ENCODE measurements at places on chromosomes 4 and X.

DNA sequence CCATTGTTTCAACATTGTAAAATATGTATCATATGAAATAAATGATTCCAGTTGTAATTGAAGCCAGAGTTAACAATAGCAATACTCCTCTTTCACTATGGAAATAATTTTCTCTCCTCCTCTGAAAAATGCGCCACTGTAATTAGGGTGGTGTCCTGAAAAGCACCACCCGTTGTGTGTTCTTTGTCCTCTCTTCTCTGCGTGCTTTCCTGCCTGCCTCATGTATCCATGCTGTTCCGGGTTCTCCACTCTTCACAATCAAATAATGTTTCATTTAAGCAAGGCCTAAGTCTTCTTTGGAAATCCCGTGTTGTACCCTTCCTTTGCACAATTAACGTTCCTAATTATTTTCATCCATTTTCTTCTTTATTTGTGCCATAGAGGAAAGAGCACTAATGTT lies 293.3 kb downstream of the ADGRL3 start:
- DNase-seq = no peak

GRCh38 chr4:177574446-177574845 lies 132.2 kb upstream of the AGA start:
- peak; percentile 7 for DNase-seq

DNA sequence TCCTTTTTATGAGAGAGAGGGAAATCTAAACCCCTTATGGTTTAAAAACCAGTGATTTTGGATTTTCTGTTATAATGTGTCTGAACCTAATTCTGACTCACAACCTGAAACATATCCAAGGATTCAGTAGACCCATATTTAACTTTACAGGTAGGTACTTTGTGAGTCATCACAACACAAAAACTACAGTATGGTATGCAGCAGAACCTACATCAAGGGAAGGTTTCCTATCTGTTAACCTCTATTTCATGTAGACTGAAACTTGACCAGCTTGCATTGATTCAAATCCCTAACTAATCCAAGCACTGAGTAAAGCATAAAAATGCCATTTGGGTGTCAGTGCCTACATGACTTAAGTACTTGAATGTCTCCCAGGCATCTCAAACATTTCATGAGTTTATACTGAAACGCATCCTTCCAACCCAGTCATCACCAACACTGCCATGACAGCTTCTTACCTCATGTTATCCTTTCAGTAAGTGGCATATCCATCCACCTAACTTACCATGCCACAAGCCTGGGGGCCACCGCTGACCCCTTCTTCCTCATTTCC lies 4.3 kb upstream of the ARHGAP10 start:
- DNase-seq = no peak

DNA sequence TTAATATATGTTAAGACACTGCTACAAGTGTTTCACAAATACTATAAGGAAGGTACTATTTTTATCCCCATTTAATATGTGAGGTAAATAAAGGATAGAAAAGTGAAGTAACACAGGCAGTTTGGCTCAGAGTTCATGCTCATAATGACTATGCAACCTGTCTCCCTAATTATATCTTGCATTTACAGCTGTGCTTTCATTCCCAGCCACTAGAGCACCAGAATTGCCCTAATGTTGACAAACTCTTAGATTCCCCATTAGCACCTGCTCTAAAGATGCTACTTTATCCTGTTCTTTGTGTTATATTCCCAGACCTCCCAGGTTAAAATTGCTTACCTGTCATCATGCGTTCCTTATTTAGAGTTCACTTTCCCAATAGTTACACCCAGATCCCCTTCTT lies 833.6 kb downstream of the CCSER1 start:
- DNase-seq = no peak

- DNase-seq = peak; percentile 97
Measured at GRCh38 chr4:24117975-24118374, 228.1 kb upstream of the PPARGC1A start.

DNA sequence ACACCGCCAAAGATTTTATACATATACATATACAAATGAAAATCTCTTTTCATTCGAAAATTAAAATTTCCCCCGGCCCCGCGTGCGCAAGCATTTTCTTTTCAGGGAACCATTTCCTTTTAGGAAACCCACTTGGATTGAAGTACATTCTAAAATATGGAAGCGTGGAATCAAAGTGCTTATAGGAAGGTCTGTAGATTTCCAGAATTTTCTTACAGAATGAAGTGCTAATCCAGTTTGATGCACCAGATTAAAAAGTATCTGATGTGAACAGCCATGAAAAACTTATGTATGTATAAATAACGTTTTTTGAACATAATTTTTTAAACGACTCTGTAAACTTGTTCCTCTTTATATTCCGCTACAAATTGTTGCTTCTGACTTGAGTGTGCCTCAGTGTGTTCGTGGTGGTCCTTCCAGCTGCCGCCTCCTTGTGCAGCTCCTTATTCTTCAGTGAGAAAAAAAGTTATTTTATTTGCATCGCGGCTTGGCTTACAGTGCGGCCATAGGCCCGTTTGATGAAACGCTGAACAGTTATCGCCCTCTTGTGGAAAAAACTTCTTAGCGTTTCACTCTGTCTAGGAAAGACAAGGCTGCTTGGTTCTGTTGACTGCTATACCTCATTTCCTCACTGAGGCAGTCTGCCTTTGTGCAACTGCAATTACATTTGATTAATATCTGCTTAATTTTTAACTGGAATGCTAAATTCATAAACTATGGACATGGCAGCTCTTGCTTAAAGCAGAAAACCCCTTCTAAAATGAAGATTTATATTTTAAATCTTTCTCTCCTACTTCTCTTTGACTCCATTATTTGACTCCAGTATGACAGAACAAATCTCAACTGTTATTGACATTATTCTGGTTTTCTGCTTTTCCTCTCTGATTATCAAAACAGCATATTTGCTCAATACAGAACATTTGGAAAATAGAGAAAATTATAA lies 4.7 kb upstream of the NKX6-1 start:
- DNase-seq = peak; percentile 66

DNA sequence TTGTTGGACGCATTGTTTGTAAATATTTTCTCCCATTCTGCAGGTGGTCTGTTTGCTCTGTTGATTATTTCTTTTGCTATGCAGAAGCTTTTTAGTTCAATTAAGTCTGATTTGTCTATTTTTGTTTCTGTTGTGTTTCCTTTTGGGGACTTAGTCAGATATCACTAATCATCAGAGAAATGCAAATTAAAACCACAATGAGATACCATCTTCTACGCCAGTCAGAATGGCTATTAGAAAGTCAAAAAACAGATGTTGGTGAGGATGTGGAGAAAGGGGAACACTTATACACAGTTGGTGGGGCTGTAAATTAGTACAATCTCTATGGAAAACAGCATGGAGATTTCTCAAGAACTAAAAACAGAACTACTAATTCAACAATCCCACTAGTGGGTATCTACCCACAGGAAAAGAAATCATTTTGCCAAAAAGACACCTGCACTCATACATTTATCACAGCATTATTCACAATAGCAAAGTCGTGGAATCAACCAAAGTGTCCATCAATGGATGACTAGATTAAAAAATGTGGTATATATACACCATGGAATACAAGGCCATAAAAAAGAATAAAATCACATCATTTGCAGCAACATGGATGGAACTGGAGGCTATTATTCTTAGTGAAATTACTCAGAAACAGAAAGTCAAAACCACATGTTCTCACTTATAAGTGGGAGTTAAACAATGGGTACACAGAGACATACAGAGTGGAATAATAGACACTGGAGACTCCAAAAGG lies 8.1 kb downstream of the COQ2 start:
- DNase-seq = no peak

GRCh38 chr4:75422998-75423397 lies 91.2 kb downstream of the RCHY1 start:
- DNase-seq = no peak

GRCh38 chr4:8239226-8239625 lies 30.3 kb upstream of the HTRA3 start:
- DNase-seq = no peak

DNA sequence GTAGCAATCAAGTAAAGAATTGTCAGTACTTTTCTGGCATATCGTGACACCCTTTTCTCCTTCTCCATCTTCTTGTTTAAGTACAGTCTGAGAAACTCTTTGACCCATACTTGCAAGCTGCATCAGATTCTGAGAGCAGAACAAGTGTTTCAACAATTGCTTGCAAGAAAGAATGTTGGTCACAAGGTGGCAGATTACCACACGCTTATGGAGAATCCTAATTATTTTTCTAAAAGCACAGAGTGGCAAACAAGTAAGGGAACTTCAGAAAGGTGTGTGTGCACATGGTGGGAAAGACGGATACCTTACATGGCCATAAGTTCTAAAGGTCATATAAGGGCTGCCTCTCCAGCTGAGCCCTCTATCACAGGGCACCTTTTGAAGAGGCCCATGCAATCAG lies 136.4 kb upstream of the FGF13 start:
- DNase-seq = peak; percentile 20

GRCh38 chr4:47933840-47934239 lies 19.5 kb upstream of the NFXL1 start:
- peak; percentile 33 for DNase-seq

DNA sequence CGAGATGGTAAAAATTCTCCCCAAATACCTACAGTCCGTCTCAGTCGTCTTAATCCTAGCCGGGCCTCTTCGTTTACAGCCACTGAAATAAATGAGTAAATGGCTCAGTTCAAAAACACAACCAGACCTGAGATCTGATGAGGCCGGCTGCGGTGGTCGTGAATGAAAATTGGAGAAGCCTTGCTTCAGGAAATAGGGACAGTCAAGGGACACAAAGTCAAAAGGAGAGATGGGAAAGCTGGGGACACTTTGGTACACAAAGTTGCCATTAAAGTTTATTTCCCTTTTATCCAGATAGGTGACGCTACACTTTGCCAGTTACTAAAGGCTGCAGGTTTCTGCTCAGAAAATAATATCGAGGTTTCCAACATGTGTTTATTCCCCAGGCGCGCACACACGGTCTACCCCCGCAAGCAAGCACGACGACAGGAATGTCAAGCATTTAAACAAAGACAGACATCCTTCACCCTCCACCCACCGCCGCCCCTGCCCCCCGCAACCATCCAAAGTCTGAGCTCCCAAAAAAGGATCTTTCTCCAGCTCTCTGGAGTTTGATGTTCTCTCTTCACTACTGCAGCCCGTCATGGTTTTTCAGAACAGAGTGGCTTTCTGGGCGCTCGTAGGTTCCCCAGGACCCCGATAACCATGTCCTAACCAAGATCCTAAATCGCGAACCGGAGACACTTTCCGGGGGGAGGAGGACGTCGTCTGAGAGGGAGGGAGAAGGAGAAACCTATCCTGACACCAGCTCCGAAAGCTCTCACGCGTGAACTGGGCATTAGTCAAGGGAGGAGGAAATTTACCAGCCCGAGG lies 1.3 kb upstream of the PCDH7 start:
- peak; percentile 61 for DNase-seq

DNA sequence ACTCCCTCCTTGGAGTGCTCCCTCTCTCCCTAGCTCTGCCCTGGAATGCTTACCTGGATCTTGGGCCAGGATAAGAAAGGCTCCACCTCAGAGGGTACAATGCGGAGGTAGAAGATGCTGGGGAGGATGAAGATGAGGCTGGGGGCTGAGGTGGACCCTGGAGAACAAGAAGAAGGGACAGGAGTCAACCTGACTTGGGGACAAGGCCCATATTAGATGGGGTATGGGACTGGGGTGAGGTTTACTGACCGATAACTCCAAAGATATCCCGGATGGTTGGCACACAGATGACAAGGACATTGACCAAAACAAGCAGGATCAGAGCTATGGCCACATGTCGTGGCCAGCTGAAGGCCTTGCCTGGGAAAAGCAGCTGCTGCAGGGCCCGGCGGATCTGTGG lies 10.6 kb downstream of the SLC38A5 start:
- no peak for DNase-seq

- no peak for DNase-seq
Measured at GRCh38 chr4:61359301-61359700, 159.2 kb downstream of the ADGRL3 start.

DNA sequence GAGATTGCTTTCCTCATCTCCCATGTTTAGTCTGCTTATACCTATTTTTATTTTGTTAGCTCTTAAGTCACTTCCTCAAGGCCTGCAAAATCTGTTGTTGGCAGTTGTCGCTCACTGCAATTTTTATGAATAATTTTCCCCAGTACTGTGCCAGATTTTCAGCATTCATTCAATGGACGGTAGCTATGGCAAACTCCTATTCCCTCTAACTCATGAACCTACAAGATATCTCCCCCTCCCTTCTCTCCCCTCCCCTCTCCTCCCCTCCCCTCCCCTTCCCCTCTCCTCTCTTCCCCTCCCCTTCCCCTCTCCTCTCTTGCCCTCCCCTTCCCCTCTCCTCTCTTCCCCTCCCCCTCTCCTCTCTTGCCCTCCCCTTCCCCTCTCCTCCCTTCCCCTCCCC lies 160.4 kb downstream of the FRAS1 start:
- DNase-seq = no peak

DNA sequence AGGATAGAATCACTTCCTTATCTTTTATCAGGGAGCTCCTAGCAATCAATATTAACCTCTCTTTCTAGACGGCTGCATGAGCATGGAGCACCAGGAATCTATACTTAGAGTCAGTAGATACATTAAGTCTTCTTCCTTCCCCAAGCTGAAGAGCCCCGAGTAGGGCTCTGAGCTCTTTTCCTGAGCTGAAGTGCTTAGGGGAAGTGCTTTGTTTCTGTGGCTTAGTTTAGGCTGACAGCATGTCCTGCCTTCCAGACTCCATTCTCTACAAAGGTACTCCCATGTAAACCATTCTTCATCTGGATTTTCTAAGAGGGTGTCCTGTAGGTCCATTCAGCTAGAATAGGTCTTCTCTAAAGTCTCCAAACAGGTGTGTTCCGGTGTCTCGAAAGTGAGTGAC lies 127.5 kb upstream of the AFF2 start:
- no peak for DNase-seq

DNA sequence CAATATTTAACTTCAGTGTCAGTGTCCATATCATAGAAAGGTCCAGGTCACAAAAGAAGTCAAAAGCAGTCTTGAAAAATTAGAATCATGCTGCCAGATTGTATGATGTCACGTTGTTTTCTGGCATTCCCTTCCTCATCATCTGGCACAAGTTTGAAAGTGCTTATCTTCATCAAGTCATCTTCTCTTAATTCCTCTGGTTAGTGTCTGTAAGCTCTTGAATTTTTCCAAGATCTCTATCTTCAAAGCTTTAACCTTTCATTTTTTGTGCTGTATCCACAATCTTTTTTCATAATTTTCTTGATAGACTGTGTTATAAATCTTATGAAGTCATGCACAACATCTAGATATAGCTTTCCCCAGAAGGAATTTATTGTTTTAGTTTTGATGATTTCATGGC lies 682.7 kb upstream of the AADAT start:
- DNase-seq = no peak

DNA sequence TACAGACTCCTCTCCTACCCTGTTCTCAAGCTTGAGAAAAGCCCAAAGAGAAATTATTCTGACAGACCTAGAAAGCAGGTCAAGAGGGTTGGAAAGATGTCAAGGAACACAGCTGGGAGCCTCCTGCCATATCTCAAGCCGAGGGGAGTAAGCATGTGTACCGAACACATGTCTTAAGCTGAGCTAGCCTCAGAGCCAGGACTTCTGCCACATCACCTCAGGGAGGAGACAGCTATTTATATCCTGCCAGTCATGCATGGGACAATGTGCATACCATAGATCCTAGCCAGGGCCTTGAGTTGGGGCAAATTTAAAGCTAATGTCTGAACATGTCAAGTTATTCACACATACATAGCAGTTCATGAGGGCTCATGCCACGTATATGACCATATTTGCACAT lies 11.8 kb downstream of the TMEM31 start:
- peak; percentile 66 for DNase-seq

GRCh38 chrX:135416546-135416945 lies 5.2 kb upstream of the SMIM10L2A start:
- no peak for DNase-seq

Measured in myocyte (in vitro differentiated cells).